Stimulated activated CD4-positive, alpha-beta T cell treated with anti-CD3 and anti-CD28 coated beads, TNF-alpha, amount 100 ng/mL, for 4 hours (primary cell): ENCODE measurements at places on chromosomes 4 and X.

- DNase-seq = no peak
These were observed 272.5 kb downstream of the EVC2 start for GRCh38 chr4:5435823-5436222.

GRCh38 chr4:52032005-52032404, 6.1 kb downstream of the SGCB start:
- DNase-seq = no peak

DNA sequence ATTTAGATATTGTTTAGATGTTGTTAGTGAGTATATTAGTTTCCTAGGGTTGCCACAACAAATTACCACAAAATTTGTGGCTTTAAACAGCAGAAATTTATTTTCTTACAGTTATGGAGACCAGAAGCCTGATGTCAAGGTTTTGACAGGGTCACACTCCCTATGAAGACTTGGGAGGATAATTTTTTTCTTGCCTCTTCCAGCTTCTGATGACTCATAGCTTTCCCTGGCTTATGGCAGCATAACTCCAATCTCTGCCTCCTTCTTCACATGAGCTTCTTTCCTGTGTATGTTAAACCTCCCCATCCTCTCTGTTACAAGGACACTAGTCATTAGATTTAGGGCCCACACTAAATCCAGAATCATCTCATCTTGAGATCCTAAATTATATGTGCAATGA, 20.9 kb upstream of the RAB40A start:
- DNase-seq = no peak

DNA sequence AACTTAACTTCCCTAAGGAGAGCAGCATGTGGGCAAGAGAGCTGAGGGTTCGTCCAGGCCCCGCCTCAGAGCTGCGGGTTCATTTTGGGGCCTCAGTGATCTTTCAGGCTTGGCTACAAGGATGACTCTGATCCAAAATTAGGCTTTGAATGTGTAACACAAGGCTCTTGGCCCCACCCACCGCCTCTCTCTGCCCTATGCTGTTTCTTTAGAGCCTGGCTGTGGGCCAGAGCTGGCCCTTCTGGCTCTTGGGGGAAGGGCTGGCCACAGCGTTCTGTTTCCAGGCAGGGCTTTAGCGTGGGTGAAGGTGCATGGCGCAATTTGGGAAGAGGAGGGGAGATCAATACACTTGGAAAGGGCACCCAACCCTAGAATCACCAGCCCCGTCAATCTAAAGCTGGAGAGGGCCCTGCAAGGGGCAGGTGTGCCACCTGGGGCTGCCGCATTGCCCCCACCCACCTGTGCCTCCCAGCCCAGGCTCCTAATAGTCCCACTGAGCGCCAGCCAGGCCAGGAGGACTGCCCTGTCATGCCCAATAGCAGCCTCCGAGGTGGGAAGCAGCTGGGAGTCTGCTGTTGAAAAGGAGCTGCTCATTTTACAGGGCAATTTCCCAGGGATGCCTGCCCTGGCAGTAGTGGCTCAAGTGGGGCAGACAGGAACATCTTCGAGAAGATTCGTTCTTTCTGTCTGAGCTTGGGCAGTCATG, 84.5 kb upstream of the MAML3 start:
- DNase-seq = no peak

GRCh38 chr4:73139991-73140390, 70.5 kb upstream of the COX18 start:
- no peak for DNase-seq

- DNase-seq = peak; percentile 24
These were observed 9.4 kb downstream of the UVSSA start for GRCh38 chr4:1356181-1356998.

GRCh38 chr4:59553063-59553720, 1646.9 kb upstream of the ADGRL3 start:
- no peak for DNase-seq

GRCh38 chr4:70930530-70931256, 28.5 kb downstream of the MOB1B start:
- DNase-seq = no peak

DNA sequence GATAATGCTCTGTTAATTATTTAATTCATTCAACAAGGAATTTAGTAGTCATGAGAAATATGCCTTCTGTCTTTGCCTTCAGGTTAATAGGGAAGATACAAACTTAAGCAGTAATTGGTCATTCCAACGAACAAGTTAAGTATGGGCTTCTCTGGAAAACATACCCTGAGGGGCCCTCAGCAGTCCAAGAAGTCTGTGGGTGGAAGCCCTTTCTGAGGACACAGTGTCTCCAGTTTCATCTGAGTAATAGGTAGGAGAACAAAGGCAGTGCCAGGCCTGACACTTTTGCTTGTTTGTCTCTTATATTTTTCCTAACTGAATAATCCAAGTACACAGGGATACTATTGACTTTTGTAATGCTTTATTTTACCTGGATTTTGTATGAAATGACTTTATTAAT, 262.5 kb downstream of the FBXW7 start:
- DNase-seq = no peak
